ENCODE measurements at places on chromosomes 4 and X. TPM values are rescaled to one million over a fixed set of nuclear protein-coding genes. Genes with fewer than 3 reads are reported as not detected.

The DCUN1D4 gene
- 50.2 TPM for total RNA-seq

The COL4A5 gene
- total RNA-seq: 29.4 TPM

GRCh38 chrX:55522596-55523276 is 33.1 kb upstream of the USP51 start:
- no peaks in the 10 kb centered on the region for H3K36me3 ChIP-seq
- no peak overlapping the region for H3K4me3 ChIP-seq
- H3K4me1 ChIP-seq: no peaks in the 10 kb centered on the region
- no peaks in the 10 kb centered on the region for H3K27me3 ChIP-seq
- DNase-seq: no peak

- peaks cover 16% of the 10 kb centered on the region for H3K4me1 ChIP-seq
- no peak overlapping the region for H3K4me3 ChIP-seq
- H3K27ac ChIP-seq: no peak overlapping the region
- no peak for DNase-seq
- H3K36me3 ChIP-seq: no peaks in the 10 kb centered on the region
These were observed 5.2 kb upstream of the EFNB1 start for GRCh38 chrX:68823413-68824151.

DNA sequence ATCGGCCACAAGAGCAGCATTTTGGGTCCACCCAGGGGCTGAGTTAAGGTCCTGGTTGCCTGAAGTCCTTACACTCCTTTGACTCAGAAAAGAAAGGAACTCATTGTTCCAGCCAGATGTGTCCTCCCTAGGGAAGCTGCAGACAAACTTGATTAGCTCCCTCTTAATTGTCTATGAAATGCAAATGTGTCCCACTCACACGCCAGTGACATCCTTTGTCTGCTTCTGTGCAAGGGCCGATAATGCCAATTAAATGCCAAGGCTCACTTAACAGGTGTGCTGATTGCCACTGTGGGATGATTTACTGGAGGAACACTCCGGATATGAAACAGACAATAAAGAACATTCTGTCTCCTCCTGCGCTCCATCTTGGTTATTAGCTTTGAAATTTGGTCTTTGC is 332.9 kb upstream of the CPEB2 start:
- H3K4me3 ChIP-seq: no peak overlapping the region
- H3K36me3 ChIP-seq: no peaks in the 10 kb centered on the region
- no peak for DNase-seq
- no peak overlapping the region for H3K27ac ChIP-seq
- no peaks in the 10 kb centered on the region for H3K27me3 ChIP-seq

Measured in HCT116 (cell line).